ENCODE measurements at places on chromosomes 2 and 18.

- DNase-seq: no peak
These were observed 37.7 kb downstream of the HS1BP3 start for GRCh38 chr2:20612925-20613916.

DNA sequence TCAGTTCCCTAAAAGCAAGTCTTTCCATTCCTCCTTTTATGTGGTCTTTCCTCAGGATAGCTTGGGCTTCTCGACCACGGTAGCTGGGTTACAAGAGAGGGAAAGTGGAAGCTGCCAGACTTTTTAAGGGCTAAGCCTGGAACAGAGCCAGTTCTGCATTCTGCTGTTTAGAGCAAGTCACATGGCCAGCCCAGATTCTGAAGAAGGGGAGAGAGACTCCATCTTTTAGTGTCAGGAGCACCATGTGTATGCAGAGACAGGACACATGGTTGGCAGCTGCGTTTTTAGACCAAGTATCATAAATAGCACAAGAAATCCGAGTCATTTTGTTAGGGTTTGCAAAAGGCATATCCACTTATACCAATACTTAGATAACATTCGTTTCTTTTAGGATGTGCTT, 4.7 kb downstream of the HMSD start:
- no peak for DNase-seq

GRCh38 chr2:70806013-70806412, 14.4 kb downstream of the CLEC4F start:
- no peak for DNase-seq

- DNase-seq: no peak
These were observed 1023.1 kb downstream of the SUCLG1 start for GRCh38 chr2:83435989-83436388.

DNA sequence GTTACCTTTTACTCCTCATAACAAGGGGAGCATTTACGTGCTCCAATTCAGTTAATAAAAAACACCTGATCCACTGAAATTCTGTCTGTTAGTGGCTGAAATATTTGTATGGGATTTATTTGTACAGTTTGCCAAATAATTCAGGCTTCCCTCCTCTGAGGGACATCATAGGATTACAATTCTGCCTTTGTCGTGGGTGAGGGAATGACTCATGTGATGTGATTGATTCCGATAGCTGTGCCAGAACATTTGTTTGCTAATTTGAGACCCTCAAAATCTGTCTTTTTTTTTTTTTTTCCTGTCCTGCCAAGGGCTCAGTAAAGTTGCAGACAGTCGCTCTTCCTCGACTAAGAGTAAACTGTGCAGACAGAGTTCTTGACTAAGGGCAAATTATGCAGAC, 612.6 kb upstream of the CDH2 start:
- DNase-seq: no peak

DNA sequence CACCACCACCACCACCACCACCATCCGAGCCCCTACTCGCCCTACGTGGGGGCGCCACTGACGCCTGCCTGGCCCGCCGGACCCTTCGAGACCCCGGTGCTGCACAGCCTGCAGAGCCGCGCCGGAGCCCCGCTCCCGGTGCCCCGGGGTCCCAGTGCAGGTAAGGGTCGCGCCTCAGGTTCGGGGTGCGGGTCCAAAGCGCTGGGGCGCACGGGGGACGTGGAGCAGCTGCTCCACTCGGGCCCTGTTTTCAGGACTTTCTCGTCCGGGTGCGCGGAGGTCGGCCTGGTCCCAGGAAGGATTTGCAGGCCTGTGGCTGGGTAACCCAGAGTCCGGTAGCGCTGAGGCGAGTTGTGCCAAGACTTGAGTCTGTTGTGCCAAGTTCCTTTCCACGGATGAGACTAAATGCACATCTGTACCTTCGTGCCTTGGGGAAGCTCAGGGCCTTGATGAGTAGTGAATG, 2.8 kb downstream of the GATA6 start:
- no peak for DNase-seq

DNA sequence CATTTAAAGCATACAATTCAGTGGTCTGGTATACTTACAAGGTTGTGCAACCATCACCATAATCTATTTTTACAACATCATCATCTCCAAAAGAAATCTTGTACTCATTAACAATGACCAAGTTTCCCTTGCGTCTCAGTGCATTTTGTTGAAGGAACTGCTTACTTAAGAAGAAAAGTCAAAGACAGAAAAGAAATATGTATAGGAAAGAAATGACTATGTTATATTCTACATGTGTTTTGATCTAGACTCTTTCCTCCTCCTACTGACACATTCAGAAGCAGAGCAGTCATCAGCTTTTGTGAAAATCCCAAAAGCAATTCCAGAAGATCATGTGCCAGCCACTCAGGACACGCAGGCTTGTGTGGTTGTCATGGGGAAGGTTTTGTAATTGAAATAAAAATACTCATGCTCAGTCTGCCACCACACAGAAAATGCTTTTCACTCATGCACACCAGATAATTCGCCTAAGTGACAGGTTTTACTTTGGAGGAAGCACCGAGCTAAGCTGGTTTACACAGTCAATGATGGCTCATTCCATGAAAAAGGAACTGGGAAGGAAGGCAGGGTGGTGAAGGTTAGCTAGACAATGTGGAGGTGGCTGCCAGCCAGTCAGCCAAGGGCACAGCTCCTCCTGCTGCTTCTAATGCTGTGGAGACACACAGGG, 158.5 kb upstream of the REV1 start:
- no peak for DNase-seq

DNA sequence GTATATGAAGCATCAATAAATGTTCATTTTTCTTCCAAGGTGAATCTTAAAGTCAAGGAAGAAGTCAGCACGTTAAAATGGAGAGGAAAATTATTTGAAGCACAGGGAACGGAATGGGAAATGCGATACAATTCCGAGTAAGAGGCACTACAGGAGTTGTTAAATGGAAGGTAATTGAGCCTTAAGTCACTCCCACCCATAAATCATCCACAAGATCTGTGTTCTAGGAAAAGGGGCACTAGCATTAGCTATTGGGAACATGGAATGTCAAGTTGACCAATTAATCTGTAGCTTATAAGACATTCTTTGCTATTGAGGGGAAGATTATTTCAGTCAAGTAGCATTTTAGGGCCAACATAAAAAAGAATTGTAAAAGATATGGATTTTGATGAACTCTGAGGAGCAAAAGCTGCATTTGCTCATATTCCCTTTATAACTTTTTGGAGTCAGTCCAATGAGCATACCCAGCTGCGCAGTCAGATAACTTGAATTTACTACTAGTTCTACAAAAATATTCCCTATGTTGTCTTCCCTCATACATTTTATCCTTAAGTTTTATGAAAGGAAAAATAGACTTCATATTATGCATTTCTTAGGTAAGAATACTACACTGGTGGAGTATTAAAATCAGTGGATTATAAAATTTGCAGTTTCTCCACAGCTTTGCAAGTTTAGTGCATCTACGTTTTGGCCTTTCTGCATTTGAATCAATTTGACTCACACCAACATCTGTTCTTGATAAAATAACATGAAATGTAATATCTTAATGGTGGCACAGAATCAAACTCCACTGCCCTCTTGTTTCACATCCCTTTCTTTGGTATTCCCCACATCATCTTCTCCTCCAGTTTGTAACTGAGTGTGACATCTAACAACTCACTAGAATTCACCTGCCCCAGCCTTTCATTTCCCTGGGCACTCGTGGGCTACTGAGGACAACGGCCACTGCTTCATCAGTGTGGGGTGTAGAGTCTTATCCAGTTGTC, 95.6 kb downstream of the SP3 start:
- no peak for DNase-seq

DNA sequence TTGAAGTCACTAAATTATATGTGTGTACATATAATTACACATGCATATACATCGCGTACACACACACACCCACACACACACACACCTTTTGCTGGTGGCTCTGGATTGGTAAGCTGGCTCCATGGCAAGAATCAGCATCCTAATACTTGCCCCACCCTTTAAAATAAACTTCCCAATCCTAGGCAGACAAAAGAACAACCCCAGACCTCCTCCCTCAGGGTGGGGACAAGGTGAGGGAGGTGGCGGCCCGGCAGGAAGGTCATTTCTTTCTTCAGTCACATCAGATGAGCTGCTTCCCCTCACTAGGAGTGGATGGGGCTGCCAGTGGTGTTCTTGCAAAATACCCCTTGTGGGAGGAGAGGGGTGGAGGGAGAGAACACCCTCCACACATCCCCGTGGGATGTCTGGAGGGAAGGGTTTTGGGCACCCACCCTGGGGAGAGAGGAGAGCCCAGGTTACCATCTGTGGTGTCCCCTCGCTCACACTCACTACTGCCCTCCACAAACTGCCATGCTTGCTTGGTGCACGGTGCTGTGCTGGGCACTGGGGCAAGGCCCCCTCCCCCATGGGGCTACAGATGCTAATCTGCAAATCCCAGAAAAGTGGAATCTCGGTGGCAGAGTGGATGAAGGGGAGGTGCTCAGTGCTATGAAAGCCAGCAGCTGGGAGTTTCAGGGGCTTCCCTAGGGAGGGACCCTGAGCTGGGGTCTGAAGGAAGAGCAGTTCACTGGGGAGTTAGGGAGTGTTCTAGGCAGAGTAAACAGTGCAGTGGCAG, 64.0 kb downstream of the ODC1 start:
- DNase-seq: no peak

DNA sequence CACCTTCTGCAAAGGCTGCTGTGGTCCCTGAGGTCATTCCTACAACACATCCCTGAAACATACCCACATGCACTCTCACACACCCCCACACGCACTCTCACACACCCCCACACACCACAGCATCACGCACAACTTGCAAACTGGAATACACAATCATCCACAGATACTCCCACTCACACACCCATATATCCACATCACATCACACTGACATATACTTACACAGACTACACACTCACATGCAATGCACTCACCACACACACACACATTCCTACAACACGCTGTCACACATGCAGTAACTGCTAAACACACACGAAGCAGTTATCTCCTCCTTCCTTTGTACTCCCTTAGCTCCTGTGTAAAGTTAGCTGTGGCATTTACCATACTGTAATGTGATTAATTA, 57.1 kb upstream of the PKDCC start:
- no peak for DNase-seq

DNA sequence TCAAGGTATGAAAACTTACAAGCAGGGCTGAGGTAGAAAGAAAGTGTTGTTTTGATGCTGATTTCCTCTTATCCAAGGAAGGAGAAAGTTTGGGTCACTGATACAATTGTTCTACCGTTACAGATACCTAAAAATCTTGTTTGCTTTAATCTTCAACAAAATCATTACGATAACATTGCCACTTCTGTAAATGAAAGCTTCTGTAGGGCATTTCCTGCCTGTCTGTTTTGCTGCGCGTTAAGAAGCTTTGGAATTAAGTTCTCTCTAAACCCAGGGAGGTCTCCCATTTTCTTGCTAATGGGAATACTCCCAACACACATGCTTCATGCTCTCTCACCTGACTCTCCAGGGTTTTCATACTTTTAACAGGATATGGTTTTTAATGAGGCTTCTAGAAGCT, 258.5 kb downstream of the PTGR3 start:
- DNase-seq: no peak

DNA sequence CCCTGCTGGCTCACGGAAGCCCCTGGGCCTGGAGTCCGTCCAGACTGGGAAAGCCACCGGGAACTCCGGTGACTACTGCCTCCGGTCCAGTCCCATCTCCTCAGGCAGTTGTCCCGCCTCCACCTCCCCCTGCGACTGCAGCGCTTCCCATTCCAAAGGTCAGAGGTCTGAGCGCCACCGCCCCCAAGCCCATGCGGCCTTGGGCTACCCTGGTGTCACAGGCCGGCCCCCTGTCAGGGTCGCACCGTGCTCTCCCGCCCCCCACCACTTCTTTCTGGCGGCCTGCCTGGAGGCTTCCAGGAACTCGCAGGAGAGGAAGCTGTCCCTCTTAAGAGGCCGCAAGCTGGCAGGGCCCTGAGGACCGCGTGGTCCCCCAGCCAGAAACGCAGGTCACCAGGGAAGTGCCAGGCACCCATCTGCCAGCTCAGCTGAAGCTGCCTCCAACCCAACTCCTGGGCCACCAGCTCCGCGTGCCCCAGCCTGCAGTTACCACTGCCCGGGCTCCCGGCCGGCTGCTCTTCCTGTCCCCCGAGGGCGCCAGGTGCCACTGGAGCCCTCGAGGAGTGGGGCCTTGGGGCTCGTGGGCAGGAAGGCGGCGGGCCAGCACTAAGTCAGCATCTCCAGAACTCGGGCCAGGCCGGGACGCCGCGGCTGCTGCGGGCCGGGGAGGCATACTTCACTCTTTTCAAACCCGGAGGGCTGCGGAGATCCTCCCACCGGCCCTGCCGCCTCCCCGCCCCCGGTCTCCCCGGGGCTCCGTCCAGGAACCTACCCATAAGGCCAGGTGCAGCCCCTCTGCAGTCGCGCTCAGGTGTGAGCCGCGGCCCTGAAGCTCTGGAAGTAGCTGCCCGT, 83.3 kb upstream of the POMC start:
- no peak for DNase-seq

DNA sequence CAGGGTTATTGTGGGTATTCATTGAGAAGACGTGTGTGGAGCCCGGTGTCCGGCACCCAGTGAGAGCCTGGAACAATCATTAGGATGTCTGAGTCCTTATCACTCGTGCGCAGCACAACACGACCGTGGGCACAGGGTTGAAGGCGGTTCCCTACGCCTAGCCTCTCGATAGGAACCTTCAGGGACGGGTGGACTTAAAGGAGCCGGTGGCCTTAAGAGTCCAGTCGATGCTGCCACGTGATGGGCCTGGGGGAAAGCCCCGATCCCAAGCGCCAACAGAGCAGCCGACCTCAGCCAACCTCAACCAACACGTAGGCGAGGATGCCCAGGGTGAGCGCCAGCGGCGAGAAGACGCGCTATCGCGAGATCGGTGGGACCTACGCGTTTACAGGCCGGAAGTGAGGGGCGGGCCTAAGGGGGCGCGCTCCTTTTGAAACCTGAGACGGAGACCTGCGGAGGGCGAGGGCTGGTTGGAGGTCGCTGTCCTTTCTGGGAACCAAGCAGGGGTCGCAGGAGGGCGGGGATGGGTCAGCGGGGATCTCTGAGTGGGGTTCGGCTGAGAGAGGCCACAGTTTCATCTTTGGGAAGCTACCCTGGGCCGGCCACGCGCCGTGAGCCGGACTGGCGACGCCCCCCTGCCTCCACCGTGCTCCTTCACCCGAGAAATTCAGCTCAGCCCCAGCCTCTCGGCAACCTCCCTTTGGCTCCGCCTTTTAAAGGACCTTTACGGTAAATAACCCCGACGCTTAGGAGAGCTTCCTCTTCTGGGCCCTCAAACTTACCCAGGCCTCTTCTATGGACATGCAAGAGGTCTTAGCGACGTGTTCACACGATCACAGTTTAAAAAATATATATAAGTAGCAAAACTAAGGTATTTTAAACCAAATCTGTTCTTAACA, 28.3 kb downstream of the WNT10A start:
- no peak for DNase-seq

DNA sequence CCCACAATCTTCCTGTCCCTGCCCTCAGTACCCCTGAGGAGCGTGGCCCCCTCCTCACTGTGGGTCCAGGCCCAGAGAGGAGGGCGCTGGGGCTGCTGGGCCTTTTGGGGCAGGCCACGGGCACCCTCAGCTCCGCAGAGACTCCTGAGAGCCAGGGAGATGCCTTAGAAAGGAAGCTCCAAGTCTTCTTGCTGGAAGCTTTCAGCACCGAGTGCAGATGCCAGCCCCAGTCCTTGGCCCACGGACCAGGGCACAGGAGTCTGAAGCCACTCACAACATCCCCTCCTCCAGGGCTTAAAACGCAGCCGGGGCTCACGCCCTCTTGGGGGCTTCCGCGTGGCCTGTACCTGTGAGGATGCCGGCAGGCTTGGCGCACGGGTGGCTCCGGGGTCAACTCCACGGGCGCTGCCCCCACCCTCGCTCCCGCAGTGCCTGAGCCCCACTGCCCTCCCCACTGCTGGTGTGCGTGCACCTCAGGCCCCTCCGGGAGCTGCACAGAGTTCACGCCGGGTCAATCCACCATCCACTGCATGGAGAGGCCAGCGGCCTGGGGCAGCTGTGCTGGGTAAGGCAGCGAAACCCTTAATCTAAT, 72.1 kb upstream of the CTDP1 start:
- DNase-seq: no peak

- DNase-seq: no peak
These were observed 36.2 kb downstream of the EIF2AK3 start for GRCh38 chr2:88590998-88591613.

Data from cortex of kidney (tissue), 1 donor.